ENCODE measurements at places on chromosomes 11 and 22.

DNA sequence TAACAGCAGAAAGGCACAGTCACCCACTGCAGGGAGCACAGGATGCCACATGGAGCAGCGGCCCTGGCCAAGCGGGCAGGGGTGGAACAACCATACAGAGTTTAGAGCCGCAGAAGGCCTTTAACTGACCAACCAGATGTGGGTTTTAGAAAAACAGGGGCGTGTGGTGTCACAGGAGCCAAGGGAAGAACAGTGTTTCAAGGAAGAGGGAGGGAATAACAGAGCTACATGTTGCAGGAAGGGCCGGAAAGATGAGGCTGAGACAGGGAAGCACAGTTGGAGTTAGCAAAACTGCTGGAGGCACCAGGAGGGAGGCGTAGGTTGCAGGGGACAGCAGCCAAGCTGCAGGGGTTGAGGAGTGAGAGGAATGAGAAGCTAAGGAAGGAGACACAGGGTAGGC lies 7.8 kb upstream of the NAA40 start:
- no peak for DNase-seq

GRCh38 chr11:57482782-57483561 lies 22.6 kb downstream of the RTN4RL2 start:
- DNase-seq, result peak; percentile 68

GRCh38 chr11:70756756-70757155 lies 358.4 kb downstream of the CTTN start:
- DNase-seq, result no peak

DNA sequence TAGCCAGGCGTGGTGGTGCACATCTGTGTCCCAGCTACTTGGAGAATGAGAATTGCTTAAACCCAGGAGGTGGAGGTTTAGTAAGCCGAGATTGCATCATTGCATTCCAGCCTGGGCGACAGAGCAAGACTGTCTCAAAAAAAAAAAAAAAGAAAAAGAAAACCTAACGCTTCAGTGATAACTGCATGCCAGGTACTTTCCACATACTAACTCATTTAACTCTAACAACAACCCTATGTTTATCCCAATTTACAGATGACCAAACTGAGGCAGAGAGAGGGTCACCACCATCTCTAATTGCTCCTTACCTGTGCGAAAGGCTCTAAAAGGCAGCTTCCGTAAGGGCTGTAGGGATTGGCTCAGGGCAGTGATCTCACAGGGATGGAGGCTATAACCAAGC lies 11.6 kb downstream of the PISD start:
- DNase-seq, result no peak

GRCh38 chr11:94649254-94649653 lies 82.1 kb downstream of the PIWIL4 start:
- DNase-seq, result no peak

DNA sequence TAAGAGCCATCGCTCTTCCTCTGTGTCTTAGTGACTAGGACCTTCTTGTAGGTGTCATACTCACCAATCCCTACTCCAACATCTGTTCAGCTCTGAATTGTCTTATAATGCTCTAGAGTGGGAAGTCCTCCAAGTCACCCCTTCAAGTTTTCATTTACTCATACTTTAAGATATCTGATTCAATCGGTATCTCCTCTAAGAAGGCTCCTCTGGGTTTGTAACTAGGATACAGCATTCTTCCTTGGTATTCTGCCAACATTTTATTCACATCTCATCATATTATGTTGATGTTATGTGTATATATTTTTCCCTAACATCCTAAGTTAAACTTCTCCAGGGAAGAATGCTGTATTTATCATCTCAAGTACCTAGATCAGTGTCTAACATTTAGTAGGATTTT lies 662.1 kb downstream of the NTM start:
- DNase-seq, result no peak

GRCh38 chr11:64915376-64915887 lies 1.6 kb downstream of the ATG2A start:
- DNase-seq, result no peak

GRCh38 chr11:2920343-2920742 lies 8.9 kb downstream of the PHLDA2 start:
- no peak for DNase-seq

DNA sequence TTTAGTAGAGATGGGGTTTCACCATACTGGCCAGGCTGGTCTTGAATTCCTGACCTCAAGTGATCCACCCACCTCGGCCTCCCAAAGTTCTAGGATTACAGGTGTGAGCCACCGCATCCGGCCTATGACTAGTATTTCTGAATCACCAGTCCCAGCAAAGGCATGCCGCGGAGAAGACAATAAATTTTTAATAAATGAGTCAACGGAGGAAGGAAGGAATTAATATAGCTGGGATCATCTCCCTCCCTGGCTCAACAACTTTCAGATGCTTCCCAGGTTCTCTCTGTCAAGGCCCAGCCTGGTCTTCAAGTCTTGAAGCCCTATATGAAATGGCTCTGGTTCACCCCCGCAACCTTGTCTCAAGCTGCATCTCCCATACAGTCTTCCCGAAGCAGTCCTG lies 45.7 kb downstream of the CYTH4 start:
- no peak for DNase-seq

DNA sequence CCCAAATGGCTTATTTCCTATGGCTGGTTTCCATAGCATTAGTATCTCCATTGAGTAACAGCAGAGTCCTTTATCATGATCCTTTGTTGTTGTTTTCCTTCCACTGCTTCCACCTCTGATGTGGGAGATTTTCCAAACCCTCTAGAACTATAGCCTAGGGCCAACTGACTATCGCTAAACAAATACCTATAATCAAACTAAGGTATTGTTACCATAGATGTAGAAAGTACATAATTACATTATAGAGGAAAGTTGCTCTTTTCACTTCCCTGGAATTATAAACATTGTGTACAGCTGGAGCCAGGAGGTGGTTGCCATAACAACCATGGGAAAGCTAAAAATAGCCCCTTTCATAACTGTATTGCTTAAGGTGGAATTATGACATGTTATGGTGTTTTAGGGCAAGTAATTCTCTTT lies 47.0 kb upstream of the ALKBH3 start:
- no peak for DNase-seq

- no peak for DNase-seq
These were observed 2.6 kb downstream of the KRTAP5-5 start for GRCh38 chr11:1632053-1632714.

DNA sequence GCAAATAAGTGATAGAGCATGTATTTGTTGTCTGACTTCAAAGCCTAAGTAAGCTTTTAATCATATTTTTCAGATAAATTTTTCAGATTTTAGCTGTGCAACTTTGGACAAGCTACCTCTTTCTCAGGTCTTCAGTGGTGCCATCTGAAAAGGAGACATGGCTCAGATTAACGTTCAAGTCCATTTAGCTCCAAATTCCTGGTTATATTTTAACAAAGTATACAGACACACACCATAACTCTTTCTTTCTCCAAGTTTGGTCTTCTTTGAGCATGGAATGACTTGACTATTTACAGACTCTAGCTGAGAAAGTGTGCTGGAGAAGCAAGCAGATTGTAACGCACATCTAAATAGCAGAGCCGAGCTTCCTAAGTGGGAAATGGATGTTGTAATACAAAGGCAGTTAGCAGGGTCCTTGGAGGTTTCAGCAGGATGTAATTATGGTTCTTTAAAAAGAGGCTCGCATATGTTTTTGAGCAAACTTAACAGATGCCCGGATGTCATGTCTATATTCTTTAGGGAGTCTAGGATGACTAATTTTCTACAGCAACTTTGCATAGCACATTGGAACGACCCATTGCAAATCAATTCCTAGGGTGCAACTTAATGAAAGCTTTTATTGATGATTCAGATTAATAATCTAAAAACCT lies 128.1 kb upstream of the E2F8 start:
- DNase-seq, result no peak

- no peak for DNase-seq
These were observed 17.4 kb upstream of the OR9I1 start for GRCh38 chr11:58142761-58143160.

DNA sequence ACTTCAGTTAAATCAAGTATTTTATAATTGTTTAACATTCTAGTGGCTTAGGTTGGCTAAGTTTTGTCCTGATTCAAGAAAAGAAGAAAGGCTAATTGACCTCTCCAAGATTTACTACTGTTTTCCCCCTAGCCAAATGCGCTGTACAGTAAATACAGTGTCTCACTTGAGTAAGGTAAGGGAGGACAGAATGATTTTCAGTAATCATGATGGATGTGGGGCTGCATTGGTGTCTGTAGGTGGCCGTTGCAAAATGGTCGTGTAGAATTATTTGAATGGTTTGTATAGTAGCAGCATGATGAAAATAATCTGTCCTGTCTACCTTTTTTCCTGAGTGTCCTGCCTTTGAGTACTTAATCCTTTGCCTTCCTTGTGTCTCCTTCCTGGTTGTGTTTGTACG lies 4.6 kb downstream of the CECR2 start:
- DNase-seq, result no peak

- no peak for DNase-seq
These were observed at the start of gene CABP7 for GRCh38 chr22:29719899-29720645. TSS of gene CABP7 (plus strand) at chr22:29720003. CDS start at chr22:29720425, 422 bp downstream.

DNA sequence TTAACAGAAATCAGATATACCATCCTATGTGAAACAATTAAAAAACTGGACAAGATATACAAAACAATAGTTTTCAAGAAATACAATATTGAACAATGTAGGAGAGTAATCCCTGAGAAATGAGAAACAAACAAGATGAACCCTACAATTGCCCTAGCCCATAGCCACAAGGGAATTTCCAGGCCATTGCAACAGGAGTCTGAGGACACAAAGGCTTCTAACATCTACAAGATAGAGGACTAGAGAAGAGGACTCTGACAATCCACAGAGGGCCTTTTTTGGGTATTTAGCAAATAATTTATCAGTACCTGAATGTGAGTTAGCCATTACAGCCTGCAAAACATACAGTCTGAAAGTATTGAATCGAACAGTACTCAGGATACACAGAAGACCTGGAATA lies 251.7 kb downstream of the GRM5 start:
- DNase-seq, result no peak

DNA sequence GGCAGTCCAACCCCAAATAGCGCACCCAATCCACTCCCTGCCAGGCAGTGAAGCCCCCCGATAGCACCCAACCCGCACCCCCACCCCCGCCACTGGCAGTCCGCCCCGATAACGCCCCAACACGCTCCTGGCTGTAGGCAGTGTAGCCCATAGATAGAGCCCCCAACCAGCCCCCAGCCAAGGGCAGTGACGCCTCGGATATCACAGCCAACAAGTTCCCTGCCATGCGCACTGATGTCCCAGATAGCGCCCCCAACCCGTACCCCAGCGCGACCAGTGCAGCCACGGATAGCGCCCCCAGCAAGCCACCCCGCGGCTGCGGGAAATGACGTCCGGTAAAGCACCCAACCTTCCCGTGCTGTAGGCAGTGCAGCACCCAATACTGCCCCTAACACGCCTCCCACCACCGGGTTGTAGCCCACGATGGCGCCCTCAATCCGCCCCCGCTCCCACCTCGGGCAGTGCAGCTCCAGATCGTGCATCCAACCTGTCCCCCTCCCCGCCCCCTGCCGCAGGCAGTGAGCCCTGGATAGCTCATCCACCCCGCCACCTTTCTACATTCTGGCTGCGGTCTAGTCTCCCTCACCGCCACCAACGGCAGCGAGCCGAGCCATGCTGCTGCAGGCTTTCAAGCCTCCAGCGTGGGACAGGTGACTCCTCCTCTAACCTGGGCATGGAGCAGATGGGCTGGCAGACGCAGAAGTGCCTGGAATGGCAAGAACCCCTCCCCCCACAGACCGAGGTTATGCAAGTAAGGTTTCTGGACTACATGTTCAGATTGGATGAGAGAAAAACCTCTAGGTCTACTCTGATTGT lies 625 bp downstream of the RFPL2 start:
- no peak for DNase-seq

- DNase-seq, result no peak
These were observed at the start of gene ETS1 for GRCh38 chr11:128587415-128587814. TSS of gene ETS1 (minus strand) at chr11:128587558. CDS start at chr11:128573130, 14,428 bp downstream.

- DNase-seq, result no peak
These were observed 61.8 kb downstream of the PIK3C2A start for GRCh38 chr11:17145972-17146371.

GRCh38 chr22:36323855-36324331 lies 63.9 kb downstream of the MYH9 start:
- no peak for DNase-seq

DNA sequence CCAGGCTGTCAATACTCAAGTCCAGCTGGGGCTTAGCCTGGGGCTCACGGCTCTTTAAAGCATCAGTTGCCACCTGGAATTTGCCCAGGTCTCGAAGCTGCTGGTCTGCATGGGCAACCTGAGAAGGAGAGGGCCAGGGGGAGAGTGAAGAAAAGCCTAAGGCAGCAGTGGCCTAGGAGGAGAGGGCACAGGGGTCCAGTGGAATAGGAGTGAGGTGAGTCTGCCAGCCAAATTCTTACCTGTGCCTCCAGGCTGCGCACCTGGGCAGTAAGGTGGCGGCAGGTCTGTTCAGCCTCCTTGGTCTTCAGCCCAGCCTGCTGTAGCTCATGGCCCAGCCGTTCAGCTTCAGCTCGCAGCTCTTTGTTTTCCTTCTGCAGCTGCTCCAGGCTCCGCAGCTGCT lies 10.0 kb downstream of the IL18BP start:
- DNase-seq, result no peak

GRCh38 chr11:32968541-32968940 lies 47.1 kb upstream of the DEPDC7 start:
- no peak for DNase-seq

DNA sequence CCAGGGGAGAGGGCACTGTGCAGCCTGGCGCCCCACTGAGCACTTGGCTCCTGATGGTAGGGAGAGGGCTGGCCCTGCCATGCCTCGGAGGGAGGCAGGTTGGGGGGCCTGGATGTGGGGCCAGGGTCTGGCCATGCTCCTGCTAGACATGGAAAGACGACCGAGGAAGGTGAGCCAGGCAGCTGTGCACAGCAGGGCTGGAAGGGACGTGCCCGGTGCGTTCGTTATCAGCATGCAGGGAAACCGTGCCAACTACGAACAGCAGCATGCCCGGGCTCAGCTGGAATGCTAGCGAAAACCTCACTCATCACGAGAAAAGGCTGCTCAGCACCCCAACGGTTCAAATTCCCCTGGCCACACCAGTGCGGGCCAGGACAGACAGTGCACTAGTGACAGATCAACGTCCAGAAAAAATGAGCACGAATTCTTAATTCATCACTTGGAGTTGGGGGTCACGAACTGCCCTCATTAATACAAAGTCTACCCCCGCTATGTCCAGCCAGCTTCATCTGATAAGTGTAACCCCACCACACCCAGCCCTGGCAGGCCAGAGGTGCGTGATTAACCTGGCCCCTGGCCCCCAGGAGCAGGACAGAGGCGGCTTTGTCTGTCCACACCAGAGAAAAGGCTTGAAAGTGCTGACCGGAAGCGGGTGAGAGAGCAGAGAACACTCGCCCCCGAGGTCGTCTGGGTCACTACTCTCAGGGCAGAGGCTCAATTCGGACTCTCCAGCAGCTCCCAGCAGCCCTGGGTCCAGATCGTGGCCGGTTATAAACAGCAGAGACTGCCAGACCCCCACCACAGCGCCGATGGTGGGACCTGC lies 84.2 kb downstream of the CELSR1 start:
- DNase-seq, result no peak

GRCh38 chr11:29353833-29354232 lies 663.0 kb downstream of the KCNA4 start:
- no peak for DNase-seq

Measured in hematopoietic multipotent progenitor cell (in vitro differentiated cells).